Stimulated activated CD8-positive, alpha-beta memory T cell treated with anti-CD3 and anti-CD28 coated beads, Interleukin-7, amount 100 ng/mL, for 4 hours (primary cell): ENCODE measurements at places on chromosomes 7 and 10.

GRCh38 chr10:31321396-31321941, 2.5 kb downstream of the ZEB1 start:
- DNase-seq = no peak

- DNase-seq = no peak
Observed at GRCh38 chr10:11396311-11396955, 215.0 kb downstream of the USP6NL start.

DNA sequence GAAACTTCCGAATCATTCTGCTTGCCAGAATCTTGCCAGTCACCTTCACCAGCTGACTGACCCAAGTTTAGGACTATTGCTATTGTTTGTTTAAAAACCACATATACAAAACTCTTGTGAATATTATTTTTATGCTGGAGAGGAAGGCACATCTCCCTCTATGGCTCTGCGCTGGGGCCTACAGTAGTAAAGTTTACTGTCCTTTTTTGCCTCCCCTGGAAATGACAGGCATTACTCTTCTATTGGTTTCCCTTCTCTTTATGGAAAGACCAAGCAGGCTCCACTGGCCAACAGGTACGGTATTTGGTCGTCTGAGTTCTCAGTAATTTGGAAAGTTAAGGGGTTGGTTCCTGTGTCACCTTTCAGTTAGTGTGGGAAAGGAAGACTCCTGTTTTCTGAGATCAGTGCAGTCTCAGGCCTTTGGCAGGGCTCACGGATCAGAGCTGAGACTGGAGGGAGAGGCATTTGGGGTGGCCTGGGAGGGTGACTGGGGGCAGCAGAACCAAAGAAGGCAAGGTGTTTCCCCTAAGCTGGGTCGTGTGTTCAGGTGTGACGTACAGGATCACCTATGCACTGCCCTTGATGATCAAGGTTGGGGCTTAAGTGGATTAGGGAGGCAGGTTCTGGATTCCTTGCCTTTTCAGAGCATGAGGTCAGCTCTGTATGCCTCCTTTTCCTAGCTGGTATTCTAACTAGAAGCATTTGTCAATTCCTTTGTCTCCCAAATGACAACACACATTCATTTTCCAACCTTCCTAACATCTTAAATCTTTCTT, 16.0 kb upstream of the KIF5B start:
- DNase-seq = no peak

GRCh38 chr7:23004247-23004520, 9.7 kb downstream of the HYCC1 start:
- DNase-seq = no peak

DNA sequence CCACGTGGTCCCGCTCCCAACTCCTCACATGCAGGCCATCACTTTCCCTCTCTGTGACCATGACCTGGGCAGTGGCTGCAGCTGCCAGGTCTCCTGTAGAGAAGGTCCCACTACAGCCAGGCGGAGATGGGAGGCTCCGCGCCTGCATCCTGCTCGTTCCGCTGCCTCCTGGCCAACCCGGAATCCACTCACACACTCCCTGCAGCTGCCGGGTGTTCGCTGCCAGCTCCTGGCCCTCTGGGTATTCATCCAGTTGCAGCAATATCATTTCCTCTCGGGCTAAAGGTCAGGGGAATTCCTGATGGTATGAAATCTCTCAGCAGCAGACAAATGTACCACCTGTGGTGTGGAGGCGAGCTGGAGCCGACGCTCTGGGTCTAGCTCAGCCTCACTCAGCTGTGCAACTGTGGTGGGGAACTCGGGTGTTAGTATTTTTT, 65.7 kb downstream of the TLL2 start:
- DNase-seq = no peak

GRCh38 chr7:106369816-106370215, 85.0 kb upstream of the NAMPT start:
- DNase-seq = no peak

GRCh38 chr10:73338801-73339368, 19.8 kb downstream of the CFAP70 start:
- DNase-seq = no peak

DNA sequence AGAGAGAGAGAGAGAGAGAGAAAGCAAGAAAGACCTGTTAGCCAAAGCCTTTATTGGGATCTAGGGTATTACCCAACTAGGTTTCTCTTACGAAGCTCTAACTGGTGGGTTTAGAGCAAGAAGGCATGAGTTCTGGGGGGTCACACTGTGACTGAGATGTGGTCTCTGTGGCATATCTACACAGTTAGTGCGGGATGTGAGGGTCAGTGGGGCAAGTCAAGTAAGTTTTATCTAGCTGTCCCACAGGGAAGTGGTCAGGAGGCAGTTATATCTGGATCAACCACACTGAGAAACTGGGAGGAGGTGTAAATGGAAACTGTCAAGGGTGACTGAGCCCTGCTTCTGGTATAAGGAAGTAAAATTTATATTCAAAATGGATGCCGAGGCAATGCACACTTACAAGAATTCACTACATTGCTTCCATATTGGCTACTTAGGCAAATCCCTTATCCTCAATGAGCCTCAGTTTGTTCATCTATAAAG, 331.6 kb upstream of the HPS1 start:
- DNase-seq = no peak

- no peak for DNase-seq
Observed at GRCh38 chr7:22577470-22578001, 77.5 kb upstream of the STEAP1B start.

GRCh38 chr10:122559228-122559627, 1.3 kb upstream of the DMBT1 start:
- no peak for DNase-seq

GRCh38 chr7:129606803-129607202, 4.7 kb upstream of the NRF1 start:
- no peak for DNase-seq

GRCh38 chr7:25597946-25598345, 369.7 kb upstream of the NPVF start:
- DNase-seq = no peak

- DNase-seq = no peak
Observed at GRCh38 chr7:43721193-43721806, 8.0 kb downstream of the COA1 start.

- DNase-seq = no peak
Observed at GRCh38 chr7:107957436-107957835, 45.5 kb downstream of the LAMB1 start.

GRCh38 chr10:102585026-102585425, 59.3 kb upstream of the TRIM8 start:
- DNase-seq = no peak

GRCh38 chr7:98880485-98880884, 2.2 kb downstream of the TRRAP start:
- no peak for DNase-seq

- no peak for DNase-seq
Observed at GRCh38 chr7:158313931-158314330, 273.7 kb downstream of the PTPRN2 start.

DNA sequence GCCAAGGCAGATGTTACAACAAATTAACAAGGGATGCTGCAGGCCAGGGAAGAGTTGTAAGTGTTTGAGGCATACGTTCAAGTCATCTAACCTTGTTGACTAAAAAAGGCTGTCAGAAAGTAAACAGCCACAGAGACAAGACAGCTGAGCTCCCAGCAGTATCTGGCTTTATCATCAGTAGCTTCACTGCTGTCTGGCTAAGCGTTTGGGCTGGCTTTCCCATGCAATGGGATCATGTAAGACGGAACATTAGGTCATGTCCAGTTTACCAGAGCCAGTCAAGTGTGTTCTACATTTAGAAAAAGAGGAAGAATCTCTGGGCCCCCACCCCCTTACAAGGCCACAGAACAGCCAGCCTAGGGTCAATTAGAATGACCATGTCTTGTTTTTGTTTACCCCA, 51.3 kb upstream of the GSAP start:
- DNase-seq = no peak

DNA sequence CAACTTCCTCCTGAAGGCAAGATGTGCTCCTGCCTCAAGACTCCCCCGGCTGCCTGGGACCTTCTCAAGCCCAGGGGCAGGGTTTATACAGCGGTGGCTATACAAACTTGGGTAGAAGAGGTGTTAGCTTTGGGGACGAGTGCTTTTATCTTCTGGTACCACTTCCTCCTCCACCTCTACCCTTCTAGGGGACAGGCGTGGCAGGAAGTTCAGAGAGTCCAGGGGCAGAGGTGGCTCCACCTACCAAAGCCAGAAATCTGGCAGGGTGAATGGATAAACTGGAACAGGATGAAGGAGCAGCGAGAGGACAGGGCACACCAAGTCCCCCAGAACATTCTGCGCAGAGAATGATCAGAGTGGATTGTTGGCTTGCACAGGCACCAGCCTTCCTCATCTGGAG, 24.0 kb upstream of the TM9SF3 start:
- DNase-seq = no peak

DNA sequence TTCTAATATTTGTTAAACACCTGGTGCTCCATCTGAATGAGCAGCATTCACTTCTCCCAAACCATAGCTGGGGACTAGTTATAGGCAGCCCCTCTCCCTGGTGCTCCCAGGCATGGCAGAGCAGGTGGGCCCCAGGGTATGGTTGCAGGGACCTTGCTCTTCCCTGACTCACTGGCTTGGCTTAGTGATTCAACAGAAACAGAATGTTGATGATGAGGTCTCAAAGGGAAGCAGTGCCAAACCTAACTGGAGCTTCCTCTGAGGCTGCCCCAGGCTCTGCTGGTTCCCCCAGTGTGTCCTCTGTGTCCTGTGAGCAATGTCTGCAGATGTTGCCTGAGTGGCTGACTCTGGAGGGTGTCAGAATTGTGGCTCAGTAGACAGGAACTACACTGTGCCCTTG, 3.7 kb downstream of the GPR26 start:
- DNase-seq = no peak

DNA sequence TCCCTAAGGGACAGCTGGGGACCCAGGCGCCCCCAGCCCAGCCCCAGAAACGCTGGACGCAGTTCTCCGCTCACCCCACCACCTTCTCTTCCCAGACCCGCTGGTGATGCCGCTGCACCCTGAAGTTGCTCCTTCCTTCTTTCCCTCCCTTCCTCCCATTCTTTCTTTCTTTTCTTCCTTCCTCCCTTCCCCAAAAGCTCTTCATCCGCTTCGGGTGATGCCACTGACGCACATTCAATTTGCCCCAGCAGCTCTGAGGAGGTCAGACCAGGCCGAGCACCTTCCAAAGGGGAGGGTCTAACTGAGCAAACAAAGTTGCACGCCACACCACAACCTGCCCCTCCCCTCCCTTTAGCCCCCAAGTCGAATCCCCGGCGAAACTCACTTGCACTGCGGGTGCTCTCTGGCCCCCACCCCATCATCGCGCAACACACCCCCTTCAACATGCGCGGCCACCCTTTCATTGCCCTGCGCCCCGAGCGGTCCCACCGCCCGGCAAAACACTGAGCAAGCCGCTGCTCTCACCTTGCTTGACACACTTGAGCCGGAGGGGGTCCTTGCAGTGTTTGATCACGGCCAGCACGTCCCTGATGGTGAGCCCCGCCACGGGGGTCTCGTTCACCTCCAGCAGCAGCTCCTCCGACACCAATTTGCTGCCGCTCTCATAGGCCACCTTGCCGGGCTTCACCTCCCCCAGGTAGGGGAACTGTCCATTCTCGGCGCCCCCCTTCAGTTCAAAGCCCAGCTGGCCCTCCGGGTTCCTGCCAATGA, 787 bp downstream of the MAGI2 start:
- DNase-seq = no peak

DNA sequence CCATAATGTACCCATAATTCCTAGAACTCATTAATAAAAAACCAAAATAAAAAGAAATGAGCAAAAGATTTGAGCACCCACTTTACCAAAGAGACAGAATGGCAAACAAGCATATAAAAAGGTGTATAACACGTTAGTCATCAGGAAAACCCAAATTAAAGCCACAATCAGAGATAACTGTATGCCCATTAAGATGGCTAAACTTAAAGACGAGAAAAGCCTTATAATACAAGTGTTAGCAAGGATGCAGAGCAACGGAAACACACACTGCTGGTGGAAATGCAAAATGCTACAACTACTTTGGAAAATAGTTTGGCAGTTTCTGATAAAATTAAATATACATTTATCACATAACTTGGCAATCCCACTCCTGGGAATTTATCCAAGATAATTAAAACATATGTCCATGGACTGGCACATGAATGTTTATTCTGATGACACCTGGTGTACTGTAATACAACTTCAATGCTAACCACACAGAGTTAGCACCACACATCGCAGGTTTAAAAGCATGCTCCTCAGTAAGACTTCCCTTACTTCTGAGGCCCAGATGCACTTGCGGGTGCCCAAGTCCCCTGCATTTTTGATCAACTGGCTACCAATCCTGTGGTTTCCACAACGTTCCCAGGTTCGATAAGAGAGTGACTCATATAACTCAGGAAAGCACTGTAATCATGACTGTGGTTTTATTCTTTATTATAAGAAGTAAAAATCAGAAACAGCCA, 158.6 kb downstream of the SNX13 start:
- DNase-seq = no peak

DNA sequence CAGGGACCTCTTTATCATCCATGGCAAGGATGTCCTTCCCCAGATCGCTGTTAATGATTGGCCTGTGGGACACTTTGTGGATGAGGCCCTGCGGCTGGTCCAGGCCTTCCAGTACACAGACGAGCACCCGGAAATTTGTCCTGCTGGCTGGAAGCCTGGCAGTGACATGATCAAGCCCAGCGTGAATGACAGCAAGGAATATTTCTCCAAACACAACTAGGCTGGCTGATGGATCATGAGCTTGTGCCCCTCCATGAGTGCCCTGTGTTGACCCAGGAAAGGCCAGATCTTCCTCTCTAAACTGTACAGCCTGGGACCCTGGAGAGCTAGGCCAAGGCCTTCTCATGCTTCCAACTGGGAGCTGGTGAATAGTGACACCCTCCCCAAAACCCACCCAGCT, 124.1 kb downstream of the CUL2 start:
- DNase-seq = no peak

DNA sequence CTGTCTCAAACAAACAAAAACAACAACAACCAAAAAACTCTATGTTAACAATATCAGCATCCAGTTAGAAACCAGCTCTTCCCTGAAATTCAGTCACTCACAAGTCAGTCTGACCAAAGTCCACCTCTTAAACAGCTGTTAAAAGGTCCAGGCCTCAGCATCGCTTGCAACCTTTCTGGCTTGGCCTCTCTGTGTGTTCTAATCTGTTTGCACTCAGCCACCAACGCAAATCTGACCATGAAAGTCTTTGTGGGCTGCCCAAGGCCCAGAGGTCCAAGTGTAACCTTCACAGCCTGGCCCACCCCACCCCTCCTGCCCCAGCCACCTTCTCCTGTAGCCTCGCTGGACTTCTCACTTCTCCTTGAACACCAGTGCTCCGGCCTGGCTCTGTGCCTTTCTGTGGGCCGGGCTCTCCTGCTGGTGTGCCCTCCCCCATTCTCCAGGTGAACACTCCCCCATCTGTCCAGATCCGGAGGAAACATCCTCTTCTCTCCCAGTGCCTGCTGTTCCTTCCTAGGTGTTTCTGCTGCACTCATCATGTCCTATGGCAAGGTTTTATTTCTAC, 72.2 kb upstream of the EFCAB10 start:
- no peak for DNase-seq
